ENCODE measurements at places on chromosomes 5 and 9.

GRCh38 chr5:35478856-35479682, 138.6 kb upstream of the SPEF2 start:
- no peak for DNase-seq

GRCh38 chr9:105168870-105169319, 75.6 kb upstream of the SLC44A1 start:
- no peak for DNase-seq

DNA sequence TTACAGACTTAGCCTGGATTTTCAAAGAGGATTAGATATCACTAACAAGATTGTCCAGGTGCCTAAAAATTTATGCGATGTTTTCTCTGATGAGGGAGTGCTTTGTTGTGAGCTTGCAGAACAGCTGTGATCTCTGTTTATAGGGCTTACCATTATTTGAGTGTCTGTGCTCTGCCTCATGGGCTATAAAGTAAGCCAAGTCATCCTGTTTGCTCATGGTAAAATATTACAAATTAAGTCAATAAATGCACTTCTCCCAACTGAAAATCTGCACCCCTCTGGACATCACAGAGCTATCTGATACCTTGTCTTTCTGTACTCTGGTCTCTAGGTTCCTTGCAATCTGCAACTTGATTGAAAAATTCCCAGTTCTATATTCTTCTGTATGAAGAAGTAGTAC, 293.4 kb upstream of the ACTBL2 start:
- no peak for DNase-seq

- DNase-seq: no peak
These were observed 26.9 kb downstream of the BICD2 start for GRCh38 chr9:92737611-92738299.

DNA sequence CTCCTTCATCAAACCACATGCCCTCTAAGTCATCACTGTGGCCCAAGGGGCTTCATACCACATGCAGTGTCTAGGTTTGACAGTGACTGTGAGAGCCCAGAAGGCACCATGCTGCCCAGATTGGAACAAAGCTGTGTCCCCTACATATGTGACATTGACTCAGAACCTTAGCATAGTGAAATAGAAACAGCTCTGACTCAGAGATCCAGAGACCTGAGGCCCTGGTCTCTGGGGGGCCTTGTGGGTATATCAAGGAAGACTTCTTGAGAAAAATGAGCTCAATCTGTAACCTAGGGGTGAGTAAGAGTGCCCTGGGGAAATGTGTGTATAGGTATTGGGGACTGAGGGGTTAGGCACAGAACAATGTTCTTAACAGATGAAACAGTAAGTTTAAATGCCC, 7.1 kb upstream of the ENTREP1 start:
- no peak for DNase-seq

DNA sequence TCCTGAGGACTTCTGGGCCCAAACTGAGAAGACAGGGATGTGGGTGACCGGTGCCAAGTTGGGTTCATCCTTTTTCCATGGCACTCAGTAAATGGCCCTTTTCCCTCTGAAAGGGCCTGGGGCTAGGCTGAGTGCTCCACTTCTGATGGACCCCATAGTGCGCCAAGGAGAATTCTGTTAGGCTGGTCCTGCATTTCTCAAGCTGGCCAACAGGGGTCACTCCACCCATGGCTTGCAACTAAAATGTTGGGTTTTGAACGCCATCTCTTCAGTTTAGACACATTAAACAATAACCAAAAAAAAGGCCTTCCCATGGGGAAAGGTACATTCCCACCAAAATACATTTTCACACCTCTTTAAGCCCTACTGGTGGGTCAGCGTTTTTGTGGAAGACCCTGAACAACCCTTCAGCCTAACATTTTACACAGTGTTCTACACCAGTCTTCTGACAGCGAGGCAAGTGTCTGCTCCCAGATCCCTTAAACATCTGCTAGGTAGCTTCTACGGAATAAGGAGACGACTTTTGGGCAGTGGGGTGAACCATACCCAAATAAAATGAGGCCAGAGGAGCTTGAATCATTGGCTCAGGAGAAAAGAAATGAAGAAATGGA, 27.3 kb downstream of the CNTFR start:
- no peak for DNase-seq

GRCh38 chr9:2568689-2569088, 52.9 kb upstream of the VLDLR start:
- DNase-seq: no peak

DNA sequence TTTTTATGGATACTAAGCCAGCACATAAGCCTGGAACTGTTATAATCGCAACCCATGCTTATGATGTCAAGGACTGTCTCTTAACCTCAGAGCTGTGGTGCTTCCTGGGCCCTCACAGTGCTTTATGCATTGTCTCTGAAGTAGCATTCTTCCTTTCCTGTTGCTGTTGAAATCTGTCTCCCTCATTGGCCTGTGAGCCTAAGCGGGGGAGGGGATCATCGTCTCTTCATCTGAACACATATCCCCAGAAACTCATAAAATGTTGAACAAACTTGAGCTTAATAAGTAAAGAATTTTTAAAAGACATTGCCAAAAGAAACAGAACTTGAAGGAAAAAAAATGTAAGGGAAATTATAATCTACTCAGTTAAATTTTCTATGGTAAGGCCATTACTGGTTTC, 80.3 kb downstream of the SGCD start:
- no peak for DNase-seq

DNA sequence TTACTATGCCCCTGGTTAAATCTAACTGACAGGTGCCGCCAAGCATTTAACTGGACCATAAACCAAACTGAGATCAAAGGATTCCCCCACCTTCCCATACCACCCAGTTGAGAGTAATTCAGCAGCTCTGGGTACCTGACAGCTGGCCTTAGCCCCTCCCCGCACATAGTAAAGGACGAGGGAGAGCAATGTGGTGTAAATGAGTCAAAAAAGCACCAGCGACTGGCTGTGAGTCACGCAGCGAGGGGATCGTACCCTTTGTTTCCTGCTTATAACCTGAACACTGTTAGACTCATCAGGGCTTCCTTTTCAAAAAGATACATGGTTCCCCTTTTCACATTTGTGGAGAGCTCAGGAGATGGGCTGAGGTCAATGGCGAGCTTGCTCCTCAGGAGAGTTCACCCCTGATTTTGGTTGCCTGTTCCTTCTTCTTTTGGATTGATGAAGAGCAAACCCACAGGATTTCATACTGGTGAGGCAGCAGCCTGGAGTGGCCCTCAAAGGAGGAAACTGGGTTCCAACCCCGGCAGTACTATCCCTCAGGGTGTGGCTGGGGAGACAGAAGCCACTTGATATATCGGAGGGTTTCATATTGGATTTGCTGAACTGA, 71.5 kb downstream of the ANKRD33B start:
- peak; percentile 21 for DNase-seq

DNA sequence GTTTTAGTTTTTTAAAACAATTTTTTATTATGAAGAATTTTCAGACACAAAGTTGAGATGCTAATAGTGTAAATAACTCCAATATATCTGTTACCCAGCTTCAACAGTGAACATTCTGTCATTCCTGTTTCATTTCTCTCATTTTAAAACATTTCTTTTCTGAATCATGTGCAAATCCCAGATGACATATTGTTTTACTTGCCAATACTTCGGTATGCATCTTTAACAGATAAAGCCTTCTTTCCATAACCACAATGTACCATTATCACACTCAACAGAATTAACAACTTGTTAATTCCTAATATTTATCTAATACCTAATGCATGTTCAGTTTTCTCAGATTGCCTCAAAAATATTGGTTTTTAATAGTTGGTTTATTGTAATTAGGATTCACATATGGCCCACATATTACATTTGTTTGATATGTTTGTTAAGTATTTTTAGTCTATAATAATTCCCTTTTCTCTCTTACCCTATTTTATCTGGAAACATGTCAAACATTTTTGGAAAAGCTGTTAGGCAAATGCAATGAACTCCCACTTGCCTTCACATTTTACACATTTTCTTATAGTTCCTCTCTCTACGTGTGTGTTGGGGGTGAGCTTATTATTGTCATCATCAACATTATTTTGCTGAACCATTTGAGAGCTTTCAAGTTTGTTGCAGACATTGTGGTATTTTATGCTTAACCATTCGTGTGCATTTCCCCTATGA, 58.7 kb upstream of the ANKRD55 start:
- DNase-seq: no peak

GRCh38 chr5:102341681-102342288, 45.7 kb upstream of the SLCO4C1 start:
- DNase-seq: no peak

DNA sequence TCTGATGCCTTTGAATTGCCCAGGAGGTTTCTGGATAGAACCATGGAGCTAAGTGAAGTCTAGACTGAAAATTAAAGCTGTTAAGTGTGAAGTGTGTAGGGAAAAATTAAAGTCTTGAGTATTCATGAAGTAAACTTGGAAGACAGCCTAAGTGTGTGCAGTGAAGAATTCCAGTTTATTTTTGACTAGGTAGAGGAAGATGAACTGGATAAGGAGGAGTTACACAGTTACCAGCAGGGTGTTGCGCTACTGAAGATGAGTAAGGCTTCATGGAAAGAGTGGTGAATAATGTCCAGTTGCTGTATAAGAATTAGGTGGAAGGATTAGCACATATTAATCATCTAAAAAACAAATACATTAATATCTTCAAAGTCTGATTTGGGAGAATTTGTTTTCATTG, 5.7 kb upstream of the CHD1 start:
- DNase-seq: no peak

- no peak for DNase-seq
These were observed 377.5 kb downstream of the MED10 start for GRCh38 chr5:6000867-6001266.

DNA sequence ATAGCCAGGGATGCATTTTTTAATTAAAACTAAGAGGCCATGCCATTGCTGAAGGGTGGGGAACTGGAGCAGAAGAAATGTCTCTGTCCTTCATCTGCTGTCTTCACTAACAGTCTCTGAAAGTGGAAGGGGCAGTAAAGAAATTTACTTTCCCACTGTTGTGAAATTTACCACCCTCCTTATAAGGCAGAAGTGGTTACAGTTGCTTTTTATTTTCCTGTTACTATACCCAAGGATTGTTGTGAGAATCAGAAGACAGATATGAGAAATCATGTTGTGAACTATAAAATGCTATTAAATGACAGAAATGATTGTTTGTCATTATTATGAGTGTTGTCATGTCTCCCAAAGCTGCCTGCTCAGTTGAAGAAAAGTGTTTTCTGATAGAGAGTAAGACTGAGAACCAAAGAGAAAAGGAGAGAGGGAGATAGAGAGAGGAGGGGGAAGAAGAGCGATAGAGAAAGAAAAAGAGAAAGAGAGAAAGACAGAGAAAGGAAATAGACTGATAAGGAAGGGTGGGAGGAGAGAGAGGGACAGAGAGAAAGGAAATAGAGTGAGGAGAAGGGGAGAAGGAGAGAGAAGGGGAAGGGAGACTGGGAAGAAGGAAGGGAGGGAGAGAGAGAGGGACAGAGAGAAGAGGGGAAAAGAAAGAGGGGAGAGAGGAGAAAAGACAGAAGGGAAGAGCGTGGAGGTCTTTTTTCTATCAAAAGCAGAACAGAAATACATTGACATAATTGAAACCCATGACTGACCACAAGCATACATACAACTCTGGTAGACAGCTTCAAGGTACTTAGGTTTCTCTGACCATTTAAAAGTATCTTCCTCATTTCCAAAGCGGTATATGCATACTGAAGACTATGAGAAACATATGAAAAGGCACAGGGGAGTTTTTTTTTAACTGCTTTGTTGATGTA, 22.5 kb downstream of the SEC61B start:
- no peak for DNase-seq

GRCh38 chr9:98450496-98450895, 195.0 kb upstream of the TBC1D2 start:
- DNase-seq: no peak

DNA sequence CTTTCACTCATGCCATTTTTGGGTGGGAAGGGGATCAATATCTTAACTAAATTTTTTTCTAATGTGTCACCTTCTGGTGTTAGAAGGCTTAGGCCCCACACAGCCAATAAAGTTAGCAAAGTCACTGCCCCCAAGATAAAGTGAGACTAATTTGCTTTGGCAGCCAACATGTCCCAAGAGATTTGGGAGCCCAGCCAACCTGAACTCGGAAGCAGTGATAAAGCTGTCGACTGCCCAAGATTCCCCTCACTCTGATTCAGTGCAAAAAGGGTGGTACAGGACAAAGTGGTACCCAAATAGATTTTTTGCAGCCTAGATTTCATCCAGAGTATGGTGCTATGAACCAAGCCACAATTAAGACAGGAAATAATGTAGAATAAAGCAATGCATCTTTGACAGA, 572.5 kb upstream of the ARRDC3 start:
- no peak for DNase-seq

DNA sequence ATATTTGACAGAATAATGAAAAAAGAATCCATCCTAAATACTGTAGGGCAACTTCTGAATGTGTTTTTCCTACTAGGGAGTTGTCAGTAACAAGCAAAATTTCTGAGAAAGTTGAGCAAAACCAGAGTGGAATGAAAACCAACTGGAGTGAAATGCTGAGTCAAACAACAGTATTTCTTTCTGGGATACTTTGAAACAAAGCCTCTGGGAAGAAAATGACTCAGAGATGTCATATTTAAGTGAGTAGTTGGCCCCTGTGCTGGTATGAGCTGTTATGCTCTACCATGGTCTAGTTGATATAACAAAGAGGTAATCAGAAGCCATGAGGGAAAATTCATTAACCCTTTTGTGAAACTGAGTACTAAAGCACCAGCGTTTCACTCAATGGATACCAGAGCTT, 372.1 kb upstream of the C9orf72 start:
- DNase-seq: no peak

GRCh38 chr5:501105-501830, 23.0 kb downstream of the SLC9A3 start:
- DNase-seq: no peak

DNA sequence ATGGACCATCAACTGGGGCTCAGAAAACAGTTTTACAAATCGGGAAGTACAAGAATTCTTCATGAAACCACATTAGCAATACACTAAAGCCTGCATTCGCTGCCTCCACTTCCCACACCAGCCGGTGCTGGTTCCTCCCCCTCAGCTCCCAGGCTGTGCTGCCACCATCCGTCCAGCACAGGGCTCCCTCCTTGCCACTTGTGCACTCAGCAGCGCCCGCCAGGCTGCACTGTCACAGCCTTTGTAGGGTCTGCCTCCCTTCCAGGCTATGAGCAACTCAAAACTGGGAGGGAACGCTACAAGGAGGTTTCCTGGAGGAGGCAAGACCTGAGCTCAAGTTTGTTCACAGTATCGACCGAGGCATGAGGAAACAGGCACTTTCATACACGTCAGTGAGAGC, 7.7 kb downstream of the MAPK9 start:
- no peak for DNase-seq

DNA sequence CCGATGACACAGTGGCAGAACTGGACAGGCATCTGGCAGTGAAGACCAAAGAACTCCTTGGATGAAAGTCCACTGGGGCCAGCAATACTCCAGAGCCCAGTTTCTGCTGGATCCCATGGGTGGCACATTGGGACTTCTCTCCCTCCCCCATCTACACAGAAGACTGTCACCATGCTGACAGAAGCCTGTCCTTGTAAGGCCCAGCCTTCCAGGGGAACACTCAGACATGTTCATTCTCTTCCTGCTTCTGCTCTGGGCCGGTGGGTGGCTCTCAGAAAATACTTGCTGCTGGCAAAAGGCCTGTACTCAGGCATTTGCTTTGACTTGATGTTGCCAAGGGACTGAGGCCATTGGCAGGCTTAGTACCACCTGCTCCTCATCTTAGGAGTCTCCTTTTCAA, 48.3 kb upstream of the PTGS1 start:
- DNase-seq: no peak

GRCh38 chr5:90982576-90982975, 400.5 kb downstream of the ARRDC3 start:
- no peak for DNase-seq
